HAP-1 (cell line): ENCODE measurements at places on chromosomes 2 and 18.
A peak's percentile ranks its signal among the peaks of the same experiment; 100 is the strongest.

- DNase-seq = no peak
Observed at GRCh38 chr2:222835143-222835822, 25.6 kb upstream of the ACSL3 start.

DNA sequence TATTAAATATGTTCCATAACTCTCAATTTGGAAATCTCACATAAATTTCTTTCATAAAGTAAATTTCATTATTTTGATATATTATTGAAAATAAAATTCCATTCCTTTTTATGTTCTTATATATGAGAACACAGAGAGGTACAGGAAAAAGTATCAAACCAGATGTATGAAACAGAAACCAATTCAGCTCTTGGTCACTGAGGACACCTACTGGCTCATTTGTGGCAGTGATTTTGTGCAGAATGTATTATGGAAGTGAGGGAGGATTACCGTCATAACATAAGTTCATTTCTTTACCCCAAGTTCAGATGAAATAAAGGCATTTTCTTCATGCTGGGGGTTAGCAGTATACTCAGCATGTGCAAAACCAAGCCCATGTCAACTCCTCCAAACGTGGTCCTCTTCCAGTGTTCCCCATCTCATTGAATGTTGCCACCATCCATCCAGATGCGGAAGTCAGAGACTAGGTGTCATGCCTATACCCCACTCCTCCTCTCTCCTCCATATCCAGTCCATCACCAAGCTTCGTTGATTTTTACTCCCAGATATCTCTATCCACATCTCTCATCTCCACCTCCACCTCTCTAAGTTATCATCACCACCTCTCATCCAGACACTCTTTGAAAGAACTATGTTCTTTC, 41.7 kb upstream of the MALL start:
- DNase-seq = peak; percentile 22

DNA sequence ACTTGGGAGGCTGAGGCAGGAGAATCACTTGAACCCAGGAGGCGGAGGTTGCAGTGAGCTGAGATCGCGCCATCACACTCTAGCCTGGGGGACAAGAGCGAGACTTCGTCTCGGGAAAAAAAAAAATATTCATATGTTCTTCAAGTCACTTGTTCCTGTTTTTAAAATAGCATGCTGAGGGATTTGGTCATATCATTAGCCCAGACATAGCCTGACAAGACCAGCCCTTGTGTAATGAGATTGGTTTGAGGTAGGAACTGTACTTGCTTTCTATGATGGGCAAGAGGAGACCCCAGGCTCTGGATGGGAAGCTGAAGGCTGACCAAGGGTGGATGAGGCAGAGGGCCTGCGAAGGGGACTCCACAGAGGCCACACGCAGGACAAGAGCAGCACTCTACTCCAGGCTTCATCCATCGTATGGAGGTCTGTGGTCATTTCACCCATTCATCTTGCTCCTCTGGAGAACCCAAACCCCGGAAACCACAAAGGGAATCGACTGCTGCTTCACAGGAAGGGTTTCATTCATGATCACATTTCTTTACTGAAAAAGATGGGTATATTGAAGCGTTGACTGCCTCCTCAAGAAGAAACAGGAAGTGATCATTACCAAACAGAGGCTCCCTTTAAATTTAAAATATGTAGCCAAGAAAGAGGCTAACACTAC, 87.1 kb upstream of the ZNF397 start:
- DNase-seq = no peak

DNA sequence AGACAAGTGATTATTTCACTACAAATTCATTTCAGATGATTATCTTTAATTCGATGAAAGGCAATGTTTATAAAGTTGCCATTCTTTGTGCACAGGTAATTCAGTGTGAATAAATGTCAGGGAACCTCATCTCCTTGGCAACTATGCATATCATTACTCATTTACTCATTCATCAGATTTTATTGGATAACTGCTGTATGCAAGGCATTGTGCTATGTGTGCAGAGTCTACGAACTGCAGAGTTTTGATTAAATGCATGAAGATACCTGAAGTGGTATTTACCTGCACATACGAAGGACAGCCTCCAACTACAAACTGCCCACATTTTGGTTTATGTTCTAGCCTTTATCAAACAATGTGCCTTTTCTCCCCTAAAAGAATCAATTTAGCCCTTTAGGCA, 3.5 kb downstream of the RND3 start:
- peak; percentile 57 for DNase-seq

DNA sequence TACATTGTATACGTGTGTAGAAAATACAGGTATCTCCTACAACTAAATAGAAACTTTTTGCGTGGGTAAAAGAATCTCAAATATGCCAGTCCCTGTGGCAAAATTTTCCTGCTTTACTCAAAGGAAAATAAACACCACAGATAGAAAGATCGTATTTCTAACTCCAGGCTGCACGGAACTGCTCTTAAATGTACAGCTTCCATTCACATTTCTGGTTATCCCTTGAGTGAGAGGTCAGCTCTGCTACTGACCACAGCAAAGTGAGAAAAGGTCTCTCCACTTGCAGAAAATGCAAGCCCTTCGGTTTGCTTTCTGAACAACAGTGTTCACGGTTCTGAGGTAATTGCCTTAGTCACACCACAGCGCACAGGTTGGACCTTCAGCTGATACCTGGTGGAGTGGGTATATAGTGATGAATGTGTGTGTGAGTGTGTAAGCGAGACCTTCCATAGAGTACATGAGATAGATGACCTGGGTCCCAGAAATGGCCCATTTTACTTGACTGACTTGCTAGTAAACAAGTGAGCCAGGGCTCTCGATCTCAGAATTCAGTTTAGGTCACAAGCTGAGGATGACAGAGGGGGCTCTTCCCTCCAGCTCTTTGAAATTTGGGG, 52.1 kb downstream of the ALPK2 start:
- DNase-seq = no peak

GRCh38 chr2:150191349-150191748, 296.1 kb downstream of the RND3 start:
- no peak for DNase-seq
